Activated CD8-positive, alpha-beta T cell treated with anti-CD3 and anti-CD28 coated beads for 36 hours (primary cell): ENCODE measurements at places on chromosomes 7 and 10. TPM values are rescaled to one million over a fixed set of nuclear protein-coding genes. Genes with fewer than 3 reads are reported as not detected.

GRCh38 chr10:29731760-29732159, 97.0 kb upstream of the SVIL start:
- H3K27ac ChIP-seq, result no peak overlapping the region
- no peaks in the 10 kb centered on the region for H3K27me3 ChIP-seq
- peaks cover 7% of the 10 kb centered on the region for H3K36me3 ChIP-seq
- no peak for DNase-seq
- H3K4me3 ChIP-seq, result no peak overlapping the region

- DNase-seq, result no peak
- H3K27me3 ChIP-seq, result no peaks in the 10 kb centered on the region
- H3K4me3 ChIP-seq, result no peak overlapping the region
- H3K36me3 ChIP-seq, result no peaks in the 10 kb centered on the region
- peaks cover 26% of the 10 kb centered on the region for H3K4me1 ChIP-seq
- peak overlapping the region; percentile 5 for H3K27ac ChIP-seq
Measured at GRCh38 chr10:119784340-119785067, 58.7 kb downstream of the INPP5F start.

GRCh38 chr7:142428094-142428493, 170.2 kb upstream of the PRSS58 start:
- no peaks in the 10 kb centered on the region for H3K36me3 ChIP-seq
- no peaks in the 10 kb centered on the region for H3K27me3 ChIP-seq
- H3K4me3 ChIP-seq, result no peak overlapping the region
- peaks cover 20% of the 10 kb centered on the region for H3K4me1 ChIP-seq

GRCh38 chr7:65463184-65463583, 89.5 kb downstream of the ZNF92 start:
- H3K27me3 ChIP-seq, result no peaks in the 10 kb centered on the region
- H3K4me1 ChIP-seq, result no peaks in the 10 kb centered on the region
- no peak overlapping the region for H3K27ac ChIP-seq

CPN1 gene
- not detected for total RNA-seq

GRCh38 chr7:150442811-150443210, 7.6 kb upstream of the GIMAP8 start:
- peaks cover 33% of the 10 kb centered on the region for H3K4me1 ChIP-seq
- no peak overlapping the region for H3K4me3 ChIP-seq
- no peaks in the 10 kb centered on the region for H3K27me3 ChIP-seq
- no peak overlapping the region for H3K27ac ChIP-seq

NME8 gene
- total RNA-seq, result not detected

GRCh38 chr7:34133983-34134782, 228.8 kb downstream of the BMPER start:
- H3K27ac ChIP-seq, result no peak overlapping the region
- no peaks in the 10 kb centered on the region for H3K4me1 ChIP-seq
- H3K36me3 ChIP-seq, result no peaks in the 10 kb centered on the region
- no peak overlapping the region for H3K4me3 ChIP-seq

DNA sequence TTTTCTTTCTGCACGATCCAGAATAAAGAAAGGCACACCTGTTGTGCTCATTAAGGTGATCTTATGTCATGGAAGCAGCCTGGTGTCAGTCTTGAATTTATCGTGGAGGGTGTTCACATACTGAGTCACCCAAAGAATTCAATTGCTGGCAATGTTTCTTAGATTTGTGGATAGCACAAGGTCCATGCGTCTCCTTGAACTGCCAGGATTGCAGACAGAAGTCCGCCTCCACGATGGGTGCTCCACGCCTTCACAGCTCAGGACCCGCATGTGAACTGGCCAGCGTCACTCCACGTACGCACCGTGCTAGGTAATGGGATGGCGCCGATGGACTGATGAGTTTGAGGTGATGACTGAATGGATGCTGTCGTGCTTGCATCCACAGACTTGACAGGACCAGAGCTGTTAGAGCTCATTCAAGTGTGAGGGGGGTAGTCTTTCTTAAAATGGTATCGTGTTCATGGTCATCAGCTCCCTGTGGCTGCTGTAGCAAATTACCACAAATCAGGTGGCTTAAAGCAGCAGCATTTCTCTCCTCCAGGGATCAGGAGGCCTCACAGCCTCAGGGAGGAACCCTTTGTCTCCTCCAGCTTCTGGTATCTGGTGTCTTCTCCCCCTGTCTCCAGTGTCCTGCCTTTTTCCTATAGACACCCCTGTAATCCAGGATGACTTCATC, 65.4 kb upstream of the DNAJB6 start:
- H3K27ac ChIP-seq, result peak overlapping the region; percentile 2
- peaks cover 3% of the 10 kb centered on the region for H3K4me1 ChIP-seq
- H3K36me3 ChIP-seq, result peaks cover 10% of the 10 kb centered on the region
- no peak for DNase-seq

DNA sequence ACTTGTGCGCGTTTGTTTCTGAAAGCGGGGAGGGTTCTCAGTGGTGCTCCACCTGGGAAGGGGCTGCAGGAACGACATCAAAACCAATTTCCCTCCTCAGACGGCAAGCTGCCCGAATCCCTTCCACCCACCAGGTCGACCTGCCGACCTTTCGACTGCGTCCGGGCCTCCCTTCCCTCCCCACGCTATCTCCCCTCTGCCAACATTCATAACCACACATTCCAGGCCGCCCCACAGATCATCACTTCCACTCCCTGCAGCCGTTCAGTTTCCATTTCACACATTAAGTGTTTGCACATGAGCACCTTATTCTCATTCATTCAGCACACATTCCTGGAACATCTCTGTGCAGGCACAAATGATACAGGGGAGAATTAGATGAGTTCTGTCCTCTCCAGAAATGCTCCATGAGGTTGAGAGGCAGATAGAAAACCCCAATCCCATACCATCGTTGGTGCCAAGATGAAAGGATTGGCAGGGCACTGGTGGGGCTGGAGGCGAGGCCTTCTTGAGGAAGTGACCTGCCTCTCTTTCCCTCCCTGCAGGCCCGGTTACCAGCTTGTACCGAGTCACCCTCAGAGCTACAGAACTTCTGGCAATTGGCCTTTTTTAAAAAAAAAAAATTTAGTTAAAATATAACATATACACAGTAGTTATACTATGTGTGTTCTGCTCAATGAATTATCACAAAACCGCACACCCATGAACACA, 70.0 kb downstream of the MINDY4 start:
- H3K27ac ChIP-seq, result no peak overlapping the region
- H3K27me3 ChIP-seq, result no peaks in the 10 kb centered on the region
- H3K4me3 ChIP-seq, result no peak overlapping the region
- H3K36me3 ChIP-seq, result peaks cover 3% of the 10 kb centered on the region
- no peaks in the 10 kb centered on the region for H3K4me1 ChIP-seq
- no peak for DNase-seq

IQUB gene
- 0.09 TPM for total RNA-seq

GRCh38 chr10:127878475-127879055, 14.2 kb downstream of the CLRN3 start:
- peaks cover 2% of the 10 kb centered on the region for H3K4me1 ChIP-seq
- H3K27me3 ChIP-seq, result no peaks in the 10 kb centered on the region
- no peaks in the 10 kb centered on the region for H3K36me3 ChIP-seq
- H3K27ac ChIP-seq, result no peak overlapping the region
- no peak overlapping the region for H3K4me3 ChIP-seq
- no peak for DNase-seq

DNA sequence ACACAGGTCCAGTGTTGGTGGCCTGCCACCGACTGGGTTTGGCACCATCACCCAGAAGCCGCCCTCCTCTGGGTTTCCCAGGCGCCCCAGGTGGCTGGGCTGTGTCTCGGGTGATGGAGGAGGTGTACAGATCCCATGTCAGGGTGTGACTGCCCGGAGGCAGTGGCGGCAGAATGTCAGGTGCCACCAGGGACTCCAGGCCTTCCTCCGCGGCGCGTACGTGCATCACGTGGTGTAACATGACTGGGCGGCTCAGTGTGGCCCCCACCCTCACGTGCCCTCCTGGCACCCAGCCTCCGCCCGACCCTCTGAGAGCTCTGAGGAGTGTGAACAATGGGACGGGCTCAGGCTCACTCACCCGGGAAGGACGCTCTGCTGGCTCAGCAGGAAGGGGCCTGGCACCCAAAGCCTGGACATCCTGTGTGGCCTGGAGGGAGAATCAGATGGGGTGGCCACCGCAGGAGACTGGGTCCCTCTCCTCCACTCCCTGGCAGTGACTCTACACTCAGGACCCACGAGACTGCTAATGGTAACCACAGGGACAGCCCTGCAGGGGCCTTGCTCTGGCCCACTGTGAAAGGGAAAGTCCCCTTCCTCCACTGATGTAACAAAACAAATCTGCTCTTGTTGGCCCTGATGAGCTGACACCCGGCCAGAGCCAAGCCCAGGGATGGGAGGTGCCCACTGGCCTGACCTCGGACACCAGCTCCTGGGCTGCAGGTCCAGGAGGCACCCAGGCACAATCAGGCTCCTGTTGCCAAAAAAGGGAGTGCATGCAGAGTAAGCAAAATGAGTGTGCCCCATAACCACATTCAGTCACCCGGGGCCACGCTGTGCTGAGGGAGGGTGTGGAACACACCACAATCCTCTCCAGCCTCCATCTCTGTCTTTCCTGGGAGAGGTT, 164.8 kb downstream of the PRKAG2 start:
- H3K36me3 ChIP-seq, result no peaks in the 10 kb centered on the region
- peaks cover 4% of the 10 kb centered on the region for H3K4me1 ChIP-seq
- DNase-seq, result no peak
- H3K27me3 ChIP-seq, result no peaks in the 10 kb centered on the region

UCMA gene
- total RNA-seq, result not detected

GRCh38 chr10:77710081-77710551, 72.5 kb upstream of the KCNMA1 start:
- H3K27ac ChIP-seq, result no peak overlapping the region
- no peaks in the 10 kb centered on the region for H3K36me3 ChIP-seq
- H3K4me1 ChIP-seq, result peaks cover 5% of the 10 kb centered on the region
- H3K27me3 ChIP-seq, result peaks cover 34% of the 10 kb centered on the region
